ENCODE measurements at places on chromosomes 1 and 21.
A peak's percentile ranks its signal among the peaks of the same experiment; 100 is the strongest.

DNA sequence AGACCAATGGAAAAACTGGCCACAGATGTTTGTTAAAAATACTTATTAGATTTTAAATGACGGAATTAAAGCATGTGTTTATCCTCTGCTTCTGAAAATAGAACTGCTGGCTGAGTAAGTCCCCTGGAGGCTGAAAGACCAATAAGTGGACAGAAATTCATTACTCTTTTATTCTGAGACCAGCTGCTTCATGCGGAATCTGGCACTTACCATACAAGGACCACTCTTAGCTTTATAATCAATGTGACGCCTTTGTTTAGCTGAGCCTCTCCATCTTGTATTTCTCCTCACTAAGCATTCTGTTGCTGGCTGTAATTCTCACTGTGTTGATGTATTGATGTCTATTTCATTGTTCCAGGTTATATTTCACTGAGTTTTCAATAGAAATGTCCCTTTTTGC, 6.3 kb upstream of the EXO1 start:
- DNase-seq = no peak

DNA sequence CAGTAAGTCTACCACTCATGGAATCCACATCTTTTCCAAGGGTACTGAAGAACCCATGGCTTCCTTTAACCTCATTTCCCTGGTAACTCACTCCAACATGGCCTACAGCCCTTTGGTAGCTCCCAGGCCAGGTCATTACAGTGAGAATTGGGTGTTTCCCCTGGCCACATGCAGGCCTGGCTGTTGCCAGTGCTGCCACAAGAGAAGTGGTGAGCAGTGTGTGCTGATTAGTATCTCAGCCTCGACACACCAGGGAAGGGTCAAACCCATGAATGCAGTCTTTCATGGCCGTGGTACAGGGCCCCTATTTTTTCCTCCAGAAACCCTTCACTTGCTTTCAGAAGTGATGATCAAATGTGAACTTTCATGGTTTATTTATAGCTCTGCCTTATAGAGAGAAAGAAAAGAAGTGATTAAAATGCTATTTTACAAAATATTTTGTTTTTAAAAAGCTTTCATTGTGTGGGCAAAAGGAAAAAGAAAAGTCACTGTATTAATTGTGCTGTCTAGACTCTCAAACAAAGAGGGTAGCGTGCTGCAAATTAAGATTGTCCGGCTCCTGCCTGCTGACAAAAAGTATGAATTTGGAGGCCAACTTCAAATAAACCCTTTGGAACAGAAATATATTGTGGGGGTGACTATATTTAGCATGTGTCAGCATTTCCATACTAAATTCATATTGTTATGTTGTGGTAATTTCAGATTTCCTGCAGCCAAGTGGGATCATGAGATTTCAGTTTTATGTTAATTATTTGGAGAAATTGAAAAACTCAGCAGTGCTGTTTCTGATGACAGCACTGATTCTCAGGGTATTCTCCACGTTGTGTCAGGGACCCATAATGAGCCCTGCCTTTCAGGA, 62.0 kb upstream of the HOOK1 start:
- DNase-seq = no peak

DNA sequence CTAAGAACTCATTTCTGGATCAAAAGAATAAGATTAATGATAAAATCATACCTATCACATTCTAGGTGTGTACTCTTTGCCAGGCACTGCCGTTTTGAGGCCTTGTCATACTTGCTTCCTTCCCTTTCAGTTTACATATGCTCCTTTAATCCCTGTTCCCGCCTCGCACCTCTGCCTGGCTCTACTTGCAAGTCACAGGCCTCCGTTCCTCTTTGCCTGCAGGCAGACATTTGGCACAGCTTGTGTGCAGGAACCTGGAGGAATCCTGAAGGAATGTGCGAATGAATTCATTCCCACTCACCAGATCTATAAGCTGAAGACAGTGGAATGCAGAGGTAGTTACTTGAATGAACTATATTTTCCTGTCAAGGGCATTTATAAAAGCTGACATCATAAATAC, 13.8 kb downstream of the WLS start:
- no peak for DNase-seq

- DNase-seq = peak; percentile 92
Measured at GRCh38 chr1:202589190-202589930, 120.9 kb downstream of the SYT2 start.

- no peak for DNase-seq
Measured at GRCh38 chr1:234778221-234779159, 168.5 kb upstream of the IRF2BP2 start.

- no peak for DNase-seq
Measured at GRCh38 chr1:82485591-82486369, 685.0 kb downstream of the ADGRL2 start.

DNA sequence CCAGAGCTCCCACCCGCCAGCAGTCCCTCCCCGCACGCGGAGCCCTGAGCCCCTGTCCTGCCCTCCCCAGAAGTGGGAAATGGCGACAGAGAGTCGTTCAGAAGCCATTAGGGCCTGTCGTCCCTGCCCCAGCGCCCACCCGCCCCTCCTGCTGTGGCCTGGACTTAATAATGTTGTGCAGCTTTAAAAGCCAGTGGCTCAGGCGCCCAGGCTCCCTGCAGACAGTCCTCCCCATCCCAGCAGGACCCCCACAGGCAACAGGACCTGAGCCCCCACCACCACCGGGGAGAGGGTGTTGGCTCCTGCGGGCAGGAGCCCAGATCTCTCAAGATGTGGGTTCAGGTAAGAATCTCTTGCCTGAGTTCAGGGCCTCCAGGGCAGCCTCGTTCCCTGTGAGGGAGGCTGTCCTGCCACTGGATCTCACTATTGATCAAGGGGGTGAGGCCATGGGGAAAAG, 125.3 kb upstream of the RUNX3 start:
- no peak for DNase-seq

DNA sequence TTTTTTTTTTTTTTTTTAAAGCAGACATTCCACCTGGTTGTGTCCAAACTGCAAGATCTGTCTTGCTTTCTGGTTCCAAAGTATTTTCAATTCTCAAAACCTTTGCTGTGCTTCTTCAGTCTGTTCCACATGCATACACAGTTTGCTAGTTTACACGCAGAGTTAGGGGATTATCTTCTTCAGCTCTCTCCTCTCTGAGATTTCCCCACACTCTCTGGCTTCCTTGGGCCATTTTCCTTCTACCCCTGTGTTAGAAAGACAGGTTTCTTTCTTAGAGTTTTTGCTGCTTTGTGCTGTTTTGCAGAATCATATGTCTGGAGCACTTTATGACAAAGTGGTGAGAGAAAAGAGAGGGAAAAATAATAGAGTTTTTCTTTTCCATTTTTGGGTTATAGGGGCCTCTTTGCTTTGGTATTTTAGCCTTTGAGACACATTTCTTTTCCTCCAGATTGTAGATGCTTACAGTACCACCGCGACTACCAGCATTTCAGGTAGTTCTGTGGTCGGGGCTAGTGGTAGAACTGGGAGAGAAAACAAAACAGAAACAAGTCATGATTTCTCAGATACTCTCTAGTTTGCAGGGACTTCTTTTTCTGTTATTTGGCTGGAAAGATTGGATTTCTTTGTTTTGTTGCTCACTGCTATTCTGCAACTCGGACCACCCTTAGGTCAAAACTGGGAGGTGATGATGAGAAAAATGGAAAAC, 66.3 kb downstream of the RABGAP1L start:
- DNase-seq = no peak

- DNase-seq = no peak
Measured at GRCh38 chr1:184590163-184590750, 164.4 kb downstream of the EDEM3 start.

DNA sequence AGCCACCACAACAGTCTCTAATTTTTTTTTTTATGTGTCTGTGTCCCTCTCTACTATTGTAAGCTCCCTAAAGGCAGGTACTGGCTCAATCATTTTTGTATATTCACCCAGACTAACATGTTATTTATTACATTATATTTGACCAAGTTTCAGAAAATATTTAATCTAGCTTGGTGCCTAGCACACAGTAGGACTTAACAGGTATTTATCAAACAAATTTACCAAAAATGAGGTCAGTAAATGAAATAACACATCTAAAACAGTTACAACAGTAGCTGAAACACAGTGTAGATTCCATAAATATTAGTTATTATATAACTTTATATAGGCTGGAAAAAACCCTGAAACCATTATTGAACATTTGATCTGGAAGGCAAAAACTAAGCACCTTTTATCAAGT, 2.7 kb downstream of the NRDC start:
- DNase-seq = no peak

GRCh38 chr1:155219592-155220031, 11.1 kb downstream of the MTX1 start:
- no peak for DNase-seq

GRCh38 chr1:231020139-231020601, 19.9 kb downstream of the FAM89A start:
- peak; percentile 36 for DNase-seq

- DNase-seq = peak; percentile 98
Measured at GRCh38 chr1:150561254-150561973, 12.2 kb downstream of the ADAMTSL4 start.

GRCh38 chr21:26844258-26845065, 747 bp downstream of the ADAMTS1 start:
- peak; percentile 61 for DNase-seq

GRCh38 chr1:233721004-233721595, 107.2 kb downstream of the KCNK1 start:
- DNase-seq = no peak

- DNase-seq = no peak
Measured at GRCh38 chr1:18176619-18177018, 69.0 kb downstream of the IGSF21 start.

DNA sequence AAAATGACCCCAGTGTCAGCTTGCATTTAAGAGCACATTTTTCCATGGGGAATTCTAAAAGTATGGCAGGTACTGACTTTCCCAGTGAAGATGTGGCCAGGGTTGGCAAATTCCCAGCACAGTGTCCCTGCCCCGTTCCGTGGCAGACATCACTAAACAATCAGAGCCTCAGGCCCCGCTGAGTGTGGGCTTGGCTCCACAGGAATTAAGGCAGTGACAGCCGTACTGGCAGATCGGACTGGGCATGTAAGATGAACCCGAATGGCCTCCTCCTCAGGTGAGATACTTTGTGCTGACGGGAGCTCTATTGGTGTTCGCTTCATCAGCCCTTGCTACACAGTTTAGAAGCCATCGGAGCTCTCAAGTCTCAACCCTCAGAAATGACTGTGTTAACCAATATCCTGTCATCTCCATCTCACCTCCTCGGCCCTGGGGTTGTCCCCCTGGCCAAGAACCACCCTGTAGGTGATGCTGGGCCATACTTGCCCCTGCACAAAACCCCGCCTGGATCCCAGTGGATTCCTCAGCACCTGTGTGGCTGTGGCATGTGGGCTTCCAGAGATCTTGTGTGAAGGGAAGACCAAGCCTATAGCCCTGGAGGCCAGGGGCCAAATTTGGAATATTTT, 29.0 kb upstream of the ABCG1 start:
- no peak for DNase-seq

GRCh38 chr1:204830747-204831146, 39.9 kb upstream of the NFASC start:
- no peak for DNase-seq

DNA sequence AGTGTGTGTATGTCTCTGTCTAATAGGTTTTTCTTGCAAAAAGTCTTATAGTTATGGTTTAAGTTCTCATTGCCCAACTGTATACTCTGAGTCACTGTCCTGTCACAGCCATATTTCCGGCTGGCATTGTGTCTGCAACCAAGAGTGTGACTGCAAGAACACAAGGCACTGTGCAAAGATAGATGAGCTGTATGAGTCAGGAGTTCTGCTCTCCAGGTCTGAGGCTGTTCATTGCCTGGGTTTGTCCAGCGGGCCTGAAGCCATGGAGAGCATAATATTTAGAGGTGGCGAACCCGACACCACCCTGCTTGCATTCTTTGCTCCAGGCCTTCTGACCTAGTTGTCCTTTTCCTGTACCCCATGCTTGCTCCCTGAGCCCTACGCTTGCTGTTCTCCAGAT, 50.9 kb upstream of the CNIH3 start:
- DNase-seq = no peak

GRCh38 chr1:101920577-101920976, 76.1 kb downstream of the OLFM3 start:
- DNase-seq = no peak

GRCh38 chr1:236091933-236092318, 27.0 kb upstream of the NID1 start:
- no peak for DNase-seq

All from uterus (tissue), 4 donors.